Memory B cell (primary cell): ENCODE measurements at places on chromosomes 2 and 18.

- DNase-seq = no peak
- no peak overlapping the region for H3K4me3 ChIP-seq
- H3K27me3 ChIP-seq = peaks cover 7% of the 10 kb centered on the region
- H3K27ac ChIP-seq = no peak overlapping the region
- no peaks in the 10 kb centered on the region for H3K36me3 ChIP-seq
Measured at GRCh38 chr2:85724731-85725181, 29.0 kb upstream of the ATOH8 start.

DNA sequence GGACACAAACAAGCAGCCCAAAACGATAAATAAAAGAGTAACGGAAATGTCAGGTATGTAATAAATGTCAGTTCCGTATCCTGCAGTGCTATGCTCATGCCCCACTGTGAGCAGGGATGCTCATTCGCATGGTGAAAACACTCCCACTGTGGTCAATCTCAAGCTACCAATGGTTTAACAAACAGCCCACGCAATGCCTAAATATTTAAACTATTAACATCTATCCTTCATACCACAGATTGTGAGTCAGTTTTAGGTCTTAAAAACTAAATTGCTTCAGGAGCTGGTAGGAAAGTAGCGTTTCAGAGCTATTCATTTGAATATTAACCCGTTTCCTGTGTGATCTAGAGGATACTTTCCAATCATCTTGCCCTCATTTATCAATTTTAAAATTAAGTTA, 207.4 kb downstream of the TCF4 start:
- peaks cover 29% of the 10 kb centered on the region for H3K4me1 ChIP-seq
- no peak for DNase-seq
- H3K27me3 ChIP-seq = no peaks in the 10 kb centered on the region
- no peak overlapping the region for H3K27ac ChIP-seq
- H3K36me3 ChIP-seq = peaks cover 9% of the 10 kb centered on the region

DNA sequence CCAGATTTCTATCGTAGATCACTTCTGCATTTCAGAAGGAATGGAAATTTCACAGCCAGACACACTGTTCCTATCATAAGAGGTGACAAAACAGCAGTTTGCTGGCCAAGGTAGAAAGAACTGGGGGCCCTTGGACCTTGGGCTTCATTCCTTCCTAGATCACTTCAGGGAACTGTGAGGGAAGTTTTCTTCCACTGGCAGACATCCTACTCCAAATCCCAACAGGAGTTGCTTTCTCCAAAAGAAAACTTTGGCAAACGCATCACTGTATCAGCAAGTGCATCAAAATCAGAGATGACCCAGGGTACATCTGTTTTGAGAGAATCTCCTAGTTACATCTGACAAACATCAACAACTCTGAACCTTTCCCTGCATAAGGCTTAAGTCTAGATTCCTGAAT, 348.4 kb upstream of the KLHL29 start:
- H3K27me3 ChIP-seq = peaks cover 2% of the 10 kb centered on the region
- no peak overlapping the region for H3K27ac ChIP-seq
- no peak for DNase-seq
- H3K4me3 ChIP-seq = no peak overlapping the region

DNA sequence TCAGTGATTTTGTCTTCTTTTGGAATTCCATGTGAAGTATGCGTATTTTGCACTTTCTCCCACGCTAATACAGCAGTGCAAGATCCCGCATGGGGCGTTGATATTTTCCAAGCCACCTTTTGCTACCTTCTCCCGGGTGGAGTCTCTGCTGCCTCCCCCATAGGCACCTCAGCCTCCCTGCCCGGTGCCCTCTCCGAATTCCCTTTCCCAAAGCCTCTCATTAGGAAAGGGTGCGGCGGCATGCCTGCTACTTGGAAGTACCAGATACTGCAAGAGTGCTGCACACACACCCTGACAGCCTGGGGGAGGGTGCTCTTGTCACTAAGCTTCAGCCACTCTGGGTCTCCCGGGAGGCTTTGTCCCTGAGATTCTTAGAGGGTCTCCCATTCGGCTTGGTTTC, 114.4 kb upstream of the PXDN start:
- H3K27me3 ChIP-seq = peaks cover 9% of the 10 kb centered on the region
- no peaks in the 10 kb centered on the region for H3K4me1 ChIP-seq
- H3K27ac ChIP-seq = no peak overlapping the region
- no peak for DNase-seq
- no peak overlapping the region for H3K4me3 ChIP-seq

DNA sequence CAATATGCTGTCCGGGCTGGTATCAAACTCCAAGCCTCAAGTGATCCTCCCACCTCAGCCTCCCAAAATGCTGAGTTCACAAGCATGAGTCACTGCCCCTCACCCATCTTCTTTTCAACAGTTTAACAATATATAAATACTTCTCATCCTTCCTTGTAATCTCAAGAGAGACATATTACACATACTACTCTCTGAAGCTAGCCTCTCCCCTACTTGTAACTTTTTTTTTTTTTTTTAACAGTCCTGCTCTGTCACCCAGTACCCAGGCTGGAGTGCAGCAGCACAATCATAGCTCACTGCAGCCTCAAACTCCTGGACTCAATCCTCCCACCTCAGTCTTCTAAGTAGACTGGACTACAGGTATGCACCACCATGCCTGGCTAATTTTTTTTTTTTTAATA, 5.7 kb downstream of the GFPT1 start:
- DNase-seq = no peak
- peaks cover 8% of the 10 kb centered on the region for H3K36me3 ChIP-seq
- peak overlapping the region; percentile 0 for H3K27ac ChIP-seq
- H3K4me3 ChIP-seq = no peak overlapping the region
- peaks cover 23% of the 10 kb centered on the region for H3K4me1 ChIP-seq

DNA sequence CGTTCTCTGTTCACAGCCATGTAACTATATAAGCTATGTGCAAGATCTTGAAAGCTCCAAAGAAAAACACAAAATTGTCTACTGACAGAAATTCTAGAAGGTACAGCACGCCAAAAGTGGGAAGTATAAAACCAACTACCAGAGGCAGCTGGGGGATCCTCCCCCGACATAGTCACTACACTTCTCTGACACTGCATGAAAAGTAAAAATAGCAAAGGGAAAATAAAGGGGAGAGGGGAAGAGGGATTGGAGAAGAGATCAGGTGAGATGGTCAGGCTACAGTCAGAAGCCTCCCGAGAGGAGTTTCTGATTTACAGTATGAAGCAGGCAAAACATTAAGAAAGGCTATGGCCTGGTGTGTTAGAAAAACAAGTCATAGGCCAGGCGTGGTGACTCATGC, 39.8 kb upstream of the PCBP1 start:
- H3K27me3 ChIP-seq = no peaks in the 10 kb centered on the region
- peaks cover 6% of the 10 kb centered on the region for H3K4me1 ChIP-seq
- H3K27ac ChIP-seq = no peak overlapping the region
- DNase-seq = no peak

DNA sequence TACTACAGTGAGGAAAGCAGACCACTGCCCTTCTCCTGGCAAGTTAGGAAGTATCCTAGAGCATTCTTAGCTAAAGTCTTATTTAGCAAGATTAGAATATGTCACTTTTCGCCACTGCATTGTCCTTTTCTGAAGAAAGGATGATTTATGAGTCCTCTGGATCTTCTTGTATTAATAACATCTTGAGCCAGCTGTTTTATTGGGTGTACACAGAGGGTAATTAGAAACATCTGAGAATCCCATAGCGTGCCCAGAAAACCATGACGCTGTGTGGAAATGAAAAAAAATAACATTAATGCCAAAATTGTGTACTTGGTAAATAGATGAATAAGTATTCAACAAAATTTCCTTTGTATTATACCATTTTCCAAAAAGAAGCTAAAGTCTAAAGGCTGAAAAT, 198.7 kb downstream of the LTBP1 start:
- no peaks in the 10 kb centered on the region for H3K4me1 ChIP-seq
- no peak overlapping the region for H3K4me3 ChIP-seq
- H3K27ac ChIP-seq = no peak overlapping the region

- DNase-seq = no peak
- no peak overlapping the region for H3K4me3 ChIP-seq
- H3K4me1 ChIP-seq = no peaks in the 10 kb centered on the region
Measured at GRCh38 chr2:238864207-238865014, 16.5 kb downstream of the TWIST2 start.

- no peak overlapping the region for H3K4me3 ChIP-seq
- H3K36me3 ChIP-seq = no peaks in the 10 kb centered on the region
- peaks cover 7% of the 10 kb centered on the region for H3K27me3 ChIP-seq
- no peak for DNase-seq
- H3K4me1 ChIP-seq = peaks cover 5% of the 10 kb centered on the region
- H3K27ac ChIP-seq = no peak overlapping the region
Measured at GRCh38 chr2:231936491-231936890, 10.3 kb upstream of the NPPC start.

- H3K4me3 ChIP-seq = no peak overlapping the region
- no peak for DNase-seq
- no peaks in the 10 kb centered on the region for H3K4me1 ChIP-seq
- H3K27ac ChIP-seq = no peak overlapping the region
- peaks cover 11% of the 10 kb centered on the region for H3K36me3 ChIP-seq
Measured at GRCh38 chr2:18540872-18541271, 19.6 kb downstream of the RDH14 start.

DNA sequence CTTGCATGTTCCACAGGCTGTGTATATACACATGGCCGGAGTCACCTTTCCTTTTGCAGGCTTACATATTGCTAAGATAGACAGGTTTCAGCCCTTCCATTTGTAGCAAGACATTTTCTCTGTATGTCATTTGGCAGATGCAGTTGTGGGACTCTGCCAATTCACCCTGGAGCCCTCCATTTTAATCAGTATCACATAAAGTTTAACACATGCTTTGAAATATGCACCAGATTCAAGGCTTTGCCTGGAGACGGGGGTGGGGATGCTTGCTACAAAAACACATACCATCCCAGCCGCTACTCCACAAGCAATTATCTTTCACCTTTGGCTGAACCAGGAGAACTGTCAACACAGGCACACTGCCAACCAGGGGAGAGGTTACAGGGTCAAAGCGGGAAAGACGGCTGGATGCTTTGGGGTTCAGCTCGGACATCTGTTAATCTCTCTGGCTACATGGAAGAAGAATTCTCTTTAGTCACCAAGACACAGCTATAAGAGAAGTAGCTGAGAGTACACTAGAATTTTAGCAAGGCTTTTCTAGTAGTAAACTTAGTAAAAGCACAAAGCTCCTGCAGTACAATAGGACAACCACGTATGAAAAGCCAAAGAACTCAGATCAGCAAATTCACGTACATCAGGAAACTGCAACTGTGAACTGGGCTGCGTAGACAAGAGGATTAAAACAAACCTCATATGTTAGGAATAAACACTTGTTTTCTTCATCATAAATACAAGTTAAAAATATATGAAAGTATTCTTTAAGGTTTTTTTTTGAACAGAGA, 130.9 kb downstream of the EXOC6B start:
- no peak overlapping the region for H3K27ac ChIP-seq
- peaks cover 2% of the 10 kb centered on the region for H3K4me1 ChIP-seq
- peaks cover 16% of the 10 kb centered on the region for H3K36me3 ChIP-seq
- no peak for DNase-seq
- H3K4me3 ChIP-seq = no peak overlapping the region

- peaks cover 22% of the 10 kb centered on the region for H3K4me1 ChIP-seq
- H3K27me3 ChIP-seq = no peaks in the 10 kb centered on the region
- no peak for DNase-seq
- H3K4me3 ChIP-seq = peak overlapping the region; percentile 74
- peaks cover 2% of the 10 kb centered on the region for H3K36me3 ChIP-seq
Measured at GRCh38 chr2:60966507-60967405, 50.8 kb upstream of the PEX13 start.

DNA sequence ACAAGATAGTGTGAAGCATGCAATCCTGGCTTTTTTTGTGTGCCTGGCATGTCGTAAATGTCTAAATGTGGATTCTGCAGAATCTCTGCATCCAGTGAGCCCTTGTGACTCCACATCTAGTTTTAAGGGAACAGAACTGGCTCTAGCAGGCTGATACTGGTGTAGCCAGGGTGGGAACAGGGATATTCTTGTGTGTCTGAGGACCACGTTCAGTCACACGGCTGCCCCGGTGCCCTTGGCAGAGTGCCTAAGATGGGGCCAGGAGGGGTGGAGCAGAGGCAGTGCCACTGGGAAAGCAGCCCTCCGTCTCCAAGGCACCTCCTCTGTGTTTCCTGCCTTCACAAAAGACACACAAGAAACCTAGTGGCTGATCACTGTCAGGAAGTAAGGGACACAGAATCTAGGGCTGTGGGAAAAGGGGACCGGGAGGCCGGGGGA, 91.5 kb upstream of the PARD3B start:
- no peaks in the 10 kb centered on the region for H3K27me3 ChIP-seq
- DNase-seq = no peak
- H3K4me3 ChIP-seq = no peak overlapping the region
- H3K27ac ChIP-seq = no peak overlapping the region

DNA sequence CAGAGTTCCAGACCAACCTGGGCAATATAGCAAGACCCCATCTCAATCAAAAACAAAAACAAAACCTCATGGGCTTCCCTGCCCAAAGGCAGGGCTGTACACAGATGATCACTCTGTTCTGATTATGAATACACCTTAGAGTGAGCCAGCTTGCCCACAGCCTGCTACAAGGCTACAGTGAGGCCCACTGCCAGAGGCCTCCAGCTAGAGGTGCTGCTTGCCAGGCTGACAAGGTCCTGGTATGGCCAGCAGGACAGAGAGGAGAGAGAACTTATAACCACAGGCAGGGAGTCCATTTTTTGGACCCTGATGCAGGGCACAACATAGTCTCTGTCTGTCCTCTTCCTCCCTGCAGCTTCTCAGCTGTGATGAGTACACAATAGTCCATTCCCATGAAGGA, 41.5 kb downstream of the KANSL3 start:
- no peak for DNase-seq
- no peaks in the 10 kb centered on the region for H3K4me1 ChIP-seq
- H3K27me3 ChIP-seq = no peaks in the 10 kb centered on the region
- H3K27ac ChIP-seq = no peak overlapping the region
- H3K36me3 ChIP-seq = peaks cover 45% of the 10 kb centered on the region

- no peaks in the 10 kb centered on the region for H3K36me3 ChIP-seq
- H3K4me1 ChIP-seq = peaks cover 14% of the 10 kb centered on the region
- H3K27me3 ChIP-seq = peaks cover 28% of the 10 kb centered on the region
- H3K27ac ChIP-seq = no peak overlapping the region
- peak overlapping the region; percentile 57 for H3K4me3 ChIP-seq
- no peak for DNase-seq
Measured at GRCh38 chr2:189580241-189580651, 340 bp downstream of the SLC40A1 start.
